ENCODE measurements at places on chromosomes 2 and 18.

- no peak for DNase-seq
These were observed at the start of gene TCF23 for GRCh38 chr2:27148801-27149439. Gene TCF23 (plus strand): TSS chr2:27149004. CDS start chr2:27149134, 130 bp downstream.

DNA sequence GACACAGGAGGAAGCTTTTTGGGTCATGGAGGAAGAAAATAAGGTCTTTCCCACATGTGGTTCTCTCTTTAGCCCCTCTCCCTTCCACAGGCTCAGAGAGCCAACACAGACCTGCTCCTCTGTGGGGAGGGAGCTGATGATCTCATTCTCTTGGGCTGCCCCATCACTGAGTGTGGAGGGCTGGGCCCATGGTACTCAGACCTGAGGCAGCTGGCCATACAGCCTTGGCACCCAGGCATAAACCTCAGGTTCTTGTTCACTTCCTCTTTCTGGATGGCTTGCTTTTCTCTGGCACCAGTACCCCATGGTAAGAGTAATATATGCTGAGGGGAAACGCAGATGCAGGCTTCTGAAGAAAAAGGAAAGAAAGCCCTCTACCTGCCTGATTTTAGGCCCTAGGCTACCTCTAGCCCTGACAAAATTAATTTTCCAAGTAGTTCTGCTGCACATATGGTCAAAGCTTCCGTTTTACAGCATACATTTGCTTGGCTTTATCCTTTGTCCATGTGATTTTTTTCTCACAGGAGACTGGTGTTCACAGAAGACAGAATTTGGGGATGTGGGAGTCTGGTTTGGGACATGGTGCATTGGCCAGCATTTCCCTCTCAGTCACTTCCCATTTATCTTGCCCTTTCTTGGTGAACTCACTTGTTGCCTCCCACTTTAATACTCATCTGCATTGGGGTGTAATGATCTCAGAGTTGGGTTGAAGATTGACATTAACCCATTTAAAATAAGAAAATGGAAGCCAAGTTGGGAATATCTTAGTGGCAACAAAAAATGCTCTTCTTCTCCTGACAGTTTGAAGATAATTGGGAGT, 11.1 kb downstream of the DHRS9 start:
- DNase-seq: no peak

DNA sequence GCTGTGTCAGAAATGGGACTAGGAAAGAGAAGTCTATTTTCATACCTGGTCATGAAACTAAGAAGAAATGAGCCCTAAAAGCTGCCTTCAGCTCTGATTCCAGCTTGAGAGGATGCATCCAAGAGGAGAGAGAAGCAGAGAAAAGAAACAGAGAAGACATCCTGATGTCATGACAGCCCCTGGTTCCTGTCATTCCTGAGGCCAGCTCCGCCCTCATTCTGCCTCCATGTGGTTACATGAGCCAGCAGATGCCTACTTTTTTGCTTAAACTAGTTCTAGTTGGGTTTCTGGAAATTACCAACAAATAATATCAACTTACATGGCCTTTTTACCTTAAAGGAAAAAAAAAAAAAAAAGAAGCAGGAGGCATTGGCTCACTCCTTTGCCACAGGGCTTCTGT, 14.1 kb upstream of the ACKR3 start:
- DNase-seq: no peak

GRCh38 chr2:14907014-14907612, 274.6 kb downstream of the LRATD1 start:
- no peak for DNase-seq

GRCh38 chr2:219362072-219362471, 25.6 kb downstream of the DNPEP start:
- no peak for DNase-seq

GRCh38 chr2:224432003-224432579, 30.2 kb upstream of the FAM124B start:
- DNase-seq: no peak

DNA sequence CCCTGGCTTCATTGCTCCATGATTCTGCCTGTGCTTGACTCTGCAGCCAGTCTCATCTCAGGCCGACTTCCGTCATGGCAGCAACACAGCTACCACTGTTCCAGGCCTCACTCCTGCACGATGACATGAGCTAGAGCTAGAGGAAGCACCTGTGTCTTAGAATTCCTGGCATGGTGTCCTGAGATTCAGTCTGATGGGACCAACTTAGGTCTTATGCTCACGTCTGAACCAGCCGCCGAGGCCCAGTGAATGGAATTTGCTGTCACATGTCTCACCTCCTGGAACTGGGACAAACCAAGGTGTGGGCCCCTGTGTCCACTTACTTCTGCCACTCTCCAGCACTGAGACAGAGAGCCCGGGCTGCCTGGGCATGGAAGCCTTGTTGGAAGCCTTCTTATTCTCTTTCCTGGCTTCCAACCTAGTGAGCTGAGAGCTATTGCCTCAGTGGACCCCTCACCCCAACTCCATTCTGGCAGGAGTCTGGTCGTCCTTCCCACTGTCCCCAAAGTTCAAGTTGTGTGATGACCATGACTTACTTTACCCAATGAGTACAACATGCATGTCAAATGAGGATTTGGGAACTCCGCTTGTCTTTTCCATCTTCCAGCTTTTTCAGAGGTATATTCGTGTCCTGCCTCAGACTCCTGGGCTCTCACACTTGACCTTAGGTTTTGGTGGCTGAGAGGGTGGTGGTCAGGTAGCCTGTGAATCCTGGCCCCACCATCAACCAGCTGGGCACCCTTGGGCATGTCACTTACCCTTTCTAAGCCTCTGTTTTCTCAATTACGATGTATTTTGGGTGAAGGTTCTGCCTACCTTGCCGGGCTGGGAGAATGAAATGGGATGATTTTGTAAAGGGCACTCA, 39.1 kb upstream of the HS6ST1 start:
- DNase-seq: no peak
